ENCODE measurements at places on chromosomes 6 and 20.

DNA sequence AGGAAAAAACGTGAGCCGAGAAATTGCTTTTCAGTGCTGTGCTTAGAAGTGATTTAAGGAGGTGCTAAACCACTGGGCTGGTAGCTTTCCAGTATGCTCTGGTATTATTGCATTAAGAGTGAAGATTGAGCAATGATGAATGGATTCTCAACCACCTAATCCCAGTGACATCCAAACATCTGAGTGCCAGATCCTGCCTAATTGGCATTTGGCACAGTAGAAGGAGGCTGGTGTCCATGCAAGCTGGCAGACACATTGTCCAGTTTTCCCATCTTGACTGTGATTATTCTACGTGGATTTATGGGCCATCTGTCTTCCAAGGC, 398.0 kb upstream of the PLCB4 start:
- DNase-seq, result no peak

GRCh38 chr6:148682990-148683389, 63.8 kb upstream of the UST start:
- no peak for DNase-seq

DNA sequence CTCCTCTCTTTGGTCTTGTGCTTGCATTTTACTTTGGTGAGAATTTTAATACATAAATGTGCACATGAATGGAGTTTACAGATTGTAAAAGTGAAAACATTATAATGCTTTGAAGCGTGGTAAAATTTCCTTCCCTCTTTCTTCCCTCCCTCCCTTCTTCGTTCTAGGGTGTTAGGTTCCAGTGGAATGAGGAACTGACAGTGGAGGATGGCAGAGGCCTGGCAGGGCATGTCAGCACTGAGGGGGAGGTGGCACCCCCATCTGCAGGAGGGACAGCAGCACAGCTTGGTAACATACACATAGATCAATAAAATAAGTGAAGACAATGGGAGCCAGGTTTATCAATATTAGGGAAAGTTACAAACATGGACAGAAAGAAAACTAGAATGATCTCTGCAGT, 47.5 kb downstream of the RNASET2 start:
- DNase-seq, result no peak

DNA sequence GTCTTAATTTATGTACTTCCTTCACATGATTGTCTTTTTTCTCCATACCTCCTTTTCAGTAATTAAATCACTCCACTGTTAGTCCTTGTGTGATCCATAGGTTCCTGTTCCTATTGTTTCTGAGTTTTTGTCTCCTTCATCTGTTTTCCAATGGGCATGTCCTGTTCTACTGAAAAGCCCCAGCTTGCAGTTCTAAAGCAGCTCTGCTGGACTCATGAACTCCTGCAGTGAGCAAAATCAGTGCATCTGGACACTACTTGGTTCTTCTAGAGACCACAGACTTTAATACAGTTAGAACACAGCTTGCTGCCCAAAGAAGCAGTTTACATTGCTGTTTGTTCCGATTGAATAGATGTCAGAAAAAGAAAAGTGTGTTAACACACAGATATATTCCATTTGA, 593.3 kb upstream of the HS3ST5 start:
- DNase-seq, result no peak

GRCh38 chr6:5583528-5583927, 322.2 kb downstream of the FARS2 start:
- DNase-seq, result no peak

- no peak for DNase-seq
Measured at GRCh38 chr20:61620174-61620573, 368.1 kb downstream of the CDH4 start.

DNA sequence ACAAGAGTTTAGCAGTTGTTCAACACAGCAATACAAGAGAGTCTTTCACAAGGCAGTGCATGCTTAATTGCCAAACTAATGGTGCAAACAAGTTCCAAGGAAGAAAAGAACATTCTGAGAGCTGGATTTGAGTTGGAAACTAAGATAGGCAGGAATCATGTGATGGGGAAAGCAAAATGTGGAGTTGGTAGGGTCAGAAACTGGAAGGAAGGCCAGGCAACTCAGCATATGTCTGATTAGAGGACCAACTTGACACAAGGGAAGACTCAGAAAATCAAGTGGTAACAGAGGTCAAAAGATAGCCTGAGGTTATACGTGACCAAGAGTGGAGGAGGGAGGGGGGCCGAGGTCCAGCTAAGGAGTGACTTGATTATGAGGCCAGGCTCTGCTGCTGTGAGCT, 117.3 kb downstream of the SMLR1 start:
- DNase-seq, result no peak

- no peak for DNase-seq
Measured at GRCh38 chr6:45469663-45470062, 91.9 kb upstream of the SUPT3H start.

- DNase-seq, result no peak
Measured at GRCh38 chr20:61271312-61272231, 19.5 kb downstream of the CDH4 start.

- no peak for DNase-seq
Measured at GRCh38 chr20:23222531-23223200, 127.9 kb upstream of the NXT1 start.

GRCh38 chr20:43836790-43837189, 77.9 kb upstream of the TOX2 start:
- no peak for DNase-seq

- no peak for DNase-seq
Measured at GRCh38 chr20:50472693-50473664, 37.2 kb upstream of the PTPN1 start.

DNA sequence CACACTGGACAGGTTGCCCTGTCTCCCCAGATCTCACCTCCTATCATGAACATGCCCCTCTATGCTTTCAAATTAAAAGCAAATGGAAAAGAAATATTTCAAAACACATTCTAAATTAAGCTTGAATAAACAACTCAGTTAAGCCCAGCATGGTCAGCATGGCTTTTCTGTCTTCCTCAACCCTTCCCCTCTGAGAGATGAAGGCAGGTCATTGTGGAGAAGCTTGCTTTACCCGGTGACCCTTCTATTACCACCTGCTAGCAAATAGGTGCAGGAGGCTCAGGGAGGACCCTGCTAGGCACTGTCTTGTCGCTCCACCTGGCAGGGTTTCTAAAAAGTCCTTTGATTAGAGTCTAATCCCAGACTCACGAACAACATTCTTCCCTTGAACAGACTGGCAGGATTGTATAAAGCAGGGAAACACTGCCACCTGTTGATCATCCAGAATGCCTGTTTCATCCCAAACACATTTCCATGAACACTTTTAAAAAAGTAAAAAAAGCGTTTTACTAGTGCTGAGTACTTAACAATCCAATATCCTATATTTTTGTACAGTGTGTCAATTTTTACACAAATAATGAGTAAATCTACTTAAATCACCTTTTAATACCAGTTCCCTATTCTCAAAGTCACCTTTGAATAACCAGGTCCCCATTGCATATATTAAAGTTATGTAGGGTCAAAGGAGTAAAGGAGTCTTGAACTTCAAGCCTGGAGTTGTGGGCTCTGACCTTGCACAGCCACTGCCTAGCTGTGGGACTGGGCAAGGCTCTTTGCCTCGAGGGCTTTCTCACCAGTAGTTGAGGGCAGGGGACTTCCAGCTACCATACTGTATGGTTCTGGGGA, 75.5 kb downstream of the GPR6 start:
- DNase-seq, result no peak

DNA sequence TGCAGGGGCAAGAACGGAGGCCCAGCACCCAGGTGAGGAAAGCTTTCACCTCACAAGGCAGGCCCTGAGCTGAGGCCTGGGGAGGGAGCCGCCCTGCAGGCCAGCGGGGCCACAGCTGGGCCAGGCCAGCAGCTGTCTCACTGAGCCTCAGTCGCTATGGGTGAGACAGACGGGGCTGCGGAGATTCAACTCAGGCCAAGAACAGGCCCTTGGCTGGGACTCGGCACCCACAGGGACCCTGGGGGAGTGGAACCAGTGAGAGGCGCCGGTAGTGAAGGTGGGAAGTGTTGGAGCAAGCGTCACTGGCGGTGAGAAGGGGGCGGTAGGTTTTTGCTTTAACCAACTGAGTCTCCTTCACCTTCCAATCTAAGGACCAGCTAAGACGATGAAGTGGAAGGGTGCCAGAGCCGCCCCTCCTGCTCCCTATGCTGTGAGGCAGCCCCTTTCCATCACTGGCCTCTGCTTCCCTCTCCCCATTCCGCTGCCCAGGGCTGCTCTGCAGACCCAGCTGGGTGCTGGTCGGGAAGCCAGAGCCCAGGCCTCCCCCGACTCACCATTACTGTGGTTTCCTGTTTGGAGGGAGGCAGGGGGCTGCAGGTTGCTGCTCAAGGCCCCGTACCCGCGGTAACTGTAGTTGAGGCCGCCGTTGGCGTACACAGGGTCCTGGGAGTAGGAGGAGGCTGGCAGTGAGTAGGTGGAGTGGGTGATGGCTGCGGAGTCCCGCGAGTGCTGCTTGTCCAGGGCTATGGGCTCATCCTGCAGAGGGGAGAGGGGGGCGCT, 93.7 kb downstream of the ASXL1 start:
- no peak for DNase-seq

GRCh38 chr20:37228082-37228481, 33.5 kb downstream of the GHRH start:
- DNase-seq, result no peak

GRCh38 chr20:6708010-6708409, 59.5 kb upstream of the BMP2 start:
- no peak for DNase-seq

GRCh38 chr6:19988555-19988954, 151.4 kb downstream of the ID4 start:
- no peak for DNase-seq

- no peak for DNase-seq
Measured at GRCh38 chr6:22036275-22036674, 260.6 kb downstream of the PRL start.

DNA sequence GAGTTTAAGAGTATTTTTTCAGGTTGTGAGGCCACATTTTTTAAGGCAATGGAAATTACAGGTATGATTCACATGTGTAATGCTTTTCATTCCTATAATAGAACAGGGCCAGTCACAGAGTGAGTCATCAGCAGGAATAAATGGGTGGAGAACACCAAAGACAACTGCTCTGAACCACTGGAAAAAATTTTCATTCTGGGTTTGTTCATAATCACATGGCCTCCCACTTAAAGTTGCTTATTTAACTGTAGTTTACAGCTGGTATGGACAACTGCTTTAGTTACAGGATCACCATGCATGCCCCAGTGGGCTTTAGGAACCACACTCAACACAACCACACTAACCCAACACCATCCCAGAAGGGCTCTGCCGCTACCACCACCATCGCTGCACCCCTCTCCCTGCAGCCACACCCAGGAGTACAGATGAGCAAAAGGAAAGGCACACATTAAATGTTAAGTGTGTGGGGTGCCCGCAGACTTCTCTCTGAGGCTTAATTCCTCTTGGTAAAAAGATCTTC, 107.0 kb upstream of the DST start:
- DNase-seq, result no peak

GRCh38 chr20:39646874-39647413, 684.8 kb downstream of the DHX35 start:
- DNase-seq, result no peak

- DNase-seq, result no peak
Measured at GRCh38 chr6:12149944-12150510, 137.9 kb downstream of the HIVEP1 start.

- DNase-seq, result no peak
Measured at GRCh38 chr6:148530394-148530953, 187.8 kb downstream of the SASH1 start.

- no peak for DNase-seq
Measured at GRCh38 chr6:34157236-34157830, 11.4 kb upstream of the GRM4 start.

GRCh38 chr6:14068133-14068532, 49.4 kb upstream of the CD83 start:
- DNase-seq, result no peak

- no peak for DNase-seq
Measured at GRCh38 chr6:142676647-142677192, 268.3 kb downstream of the HIVEP2 start.

- no peak for DNase-seq
Measured at GRCh38 chr20:46020555-46020954, 8.5 kb upstream of the SLC12A5 start.

DNA sequence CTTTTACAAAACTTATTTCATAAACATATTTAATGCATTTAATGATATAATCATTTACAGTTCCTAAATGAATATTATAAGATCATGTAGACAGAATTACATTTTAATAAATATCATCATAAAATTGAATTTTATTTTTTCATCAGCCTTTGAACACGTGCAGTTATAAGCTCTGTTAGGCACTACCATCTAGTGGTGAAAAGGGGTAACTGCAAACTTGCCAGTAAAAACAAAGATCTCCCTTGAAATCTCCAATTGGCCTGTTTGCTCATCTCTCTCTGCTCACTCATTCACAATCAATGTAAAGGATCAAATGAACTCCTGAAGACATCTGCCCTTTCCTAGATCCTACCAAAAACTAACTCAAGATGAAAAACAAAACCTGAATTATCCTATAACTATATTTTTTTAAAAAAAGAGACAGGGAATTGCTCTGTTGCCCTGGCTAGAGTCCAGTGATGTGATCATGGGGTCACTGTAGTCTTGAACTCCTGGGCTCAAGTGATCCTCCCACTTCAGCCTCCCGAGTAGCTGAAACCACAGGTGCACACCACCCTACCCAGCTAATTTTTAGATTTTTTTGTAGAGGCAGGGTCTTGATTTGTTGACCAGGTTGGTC, 31.7 kb downstream of the SAMHD1 start:
- no peak for DNase-seq

DNA sequence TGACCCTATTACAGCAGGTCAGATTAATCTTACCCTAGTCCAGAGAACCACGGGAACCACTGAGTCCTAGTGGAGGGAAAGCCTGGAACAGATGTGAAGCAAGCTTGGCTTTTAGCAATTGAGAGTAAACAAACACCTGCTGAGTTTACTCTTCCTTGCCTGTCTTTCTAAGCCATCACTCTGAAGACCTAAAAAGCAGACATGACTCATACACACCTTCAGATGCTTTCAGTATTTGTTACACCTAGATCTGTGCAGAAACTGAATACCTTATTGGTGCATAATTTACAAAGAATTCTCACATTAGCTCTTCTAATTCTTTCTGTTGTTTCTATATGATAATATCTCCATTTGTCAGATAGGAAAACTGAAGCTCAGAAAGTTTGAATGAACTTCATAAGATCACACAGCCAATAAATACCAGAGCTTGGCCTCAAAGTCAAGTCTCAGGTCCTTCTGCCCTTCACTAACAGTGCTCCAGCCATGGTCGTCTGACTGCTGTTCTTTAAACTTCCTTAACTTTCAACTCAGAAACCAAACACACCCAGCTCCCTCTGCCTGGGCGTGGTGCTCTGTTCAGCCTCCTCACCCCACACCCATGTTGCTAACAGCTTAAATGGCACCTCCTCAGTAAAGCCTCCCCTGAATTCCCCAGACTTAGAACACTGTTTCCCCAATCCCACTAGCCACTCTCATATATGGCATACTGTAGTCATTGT, 8.6 kb upstream of the GABBR1 start:
- DNase-seq, result no peak

GRCh38 chr20:62252342-62252966, 14.1 kb downstream of the OSBPL2 start:
- no peak for DNase-seq

- no peak for DNase-seq
Measured at GRCh38 chr6:32166411-32167061, 2.1 kb downstream of the EGFL8 start.

All from stimulated activated CD8-positive, alpha-beta memory T cell treated with anti-CD3 and anti-CD28 coated beads, Interleukin-15, amount 100 ng/mL, for 24 hours (primary cell).